ENCODE measurements at places on chromosomes 12 and 14.

DNA sequence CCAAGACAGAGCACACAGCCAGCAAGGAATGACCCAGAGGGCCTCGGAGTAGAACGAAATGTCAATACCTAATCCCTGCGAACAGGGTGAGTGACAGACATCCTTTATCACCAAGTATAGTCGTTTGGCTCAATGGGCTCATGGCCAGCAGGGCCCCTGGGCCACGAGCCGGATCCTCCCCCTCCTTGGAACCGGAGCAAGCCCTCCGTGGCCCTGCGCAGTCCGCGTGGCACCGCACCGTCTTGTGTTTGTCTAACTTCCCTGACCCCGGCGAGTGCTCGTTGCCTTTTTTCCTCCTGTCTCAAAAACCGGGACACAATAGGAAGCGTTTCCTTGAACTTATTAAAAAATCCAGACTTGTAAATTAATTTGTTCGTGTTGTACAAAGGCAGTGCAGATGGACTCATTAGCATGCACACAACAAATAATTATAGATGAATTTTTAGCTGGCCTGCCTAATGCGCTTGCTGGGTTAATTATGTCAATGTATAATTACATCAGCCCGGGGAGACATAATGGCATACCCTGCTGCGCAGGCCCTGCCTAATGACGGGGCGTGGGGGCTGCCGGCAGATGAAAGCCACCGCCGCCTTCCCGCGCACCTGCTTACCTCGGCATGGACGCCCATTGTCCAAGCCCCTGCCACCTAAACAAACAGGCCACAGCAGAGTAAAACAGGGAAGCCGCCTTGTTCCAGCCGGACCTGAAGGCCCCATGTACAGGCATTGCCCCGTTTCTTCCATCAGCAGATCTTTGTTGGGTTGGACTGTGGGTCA is 81.6 kb downstream of the PHETA1 start:
- no peak for DNase-seq

- no peak for DNase-seq
Observed at GRCh38 chr14:41859336-41859735, 252.7 kb downstream of the LRFN5 start.

GRCh38 chr14:72716476-72716875 is 177.4 kb downstream of the DPF3 start:
- no peak for DNase-seq

DNA sequence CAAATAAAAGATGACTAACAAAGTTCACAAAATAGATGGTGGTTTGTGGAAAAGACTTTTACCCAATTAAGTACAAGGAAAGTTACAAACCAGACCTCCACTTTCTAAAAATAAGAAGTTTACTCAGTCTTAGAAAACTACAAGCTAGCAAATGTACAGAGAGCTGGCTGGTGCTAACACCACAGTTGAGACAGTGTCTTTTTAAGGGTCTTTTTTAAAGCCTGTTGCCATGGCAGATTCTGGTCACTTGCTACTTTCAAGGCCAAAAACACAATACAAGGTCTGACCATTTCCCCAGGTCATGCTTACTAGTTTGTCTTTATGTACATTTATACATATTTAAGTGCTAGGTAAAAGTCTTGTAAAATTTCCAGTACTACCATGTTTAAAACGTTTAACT is 2.4 kb downstream of the BTG1 start:
- no peak for DNase-seq

GRCh38 chr12:47111854-47112253 is 32.1 kb upstream of the AMIGO2 start:
- no peak for DNase-seq

DNA sequence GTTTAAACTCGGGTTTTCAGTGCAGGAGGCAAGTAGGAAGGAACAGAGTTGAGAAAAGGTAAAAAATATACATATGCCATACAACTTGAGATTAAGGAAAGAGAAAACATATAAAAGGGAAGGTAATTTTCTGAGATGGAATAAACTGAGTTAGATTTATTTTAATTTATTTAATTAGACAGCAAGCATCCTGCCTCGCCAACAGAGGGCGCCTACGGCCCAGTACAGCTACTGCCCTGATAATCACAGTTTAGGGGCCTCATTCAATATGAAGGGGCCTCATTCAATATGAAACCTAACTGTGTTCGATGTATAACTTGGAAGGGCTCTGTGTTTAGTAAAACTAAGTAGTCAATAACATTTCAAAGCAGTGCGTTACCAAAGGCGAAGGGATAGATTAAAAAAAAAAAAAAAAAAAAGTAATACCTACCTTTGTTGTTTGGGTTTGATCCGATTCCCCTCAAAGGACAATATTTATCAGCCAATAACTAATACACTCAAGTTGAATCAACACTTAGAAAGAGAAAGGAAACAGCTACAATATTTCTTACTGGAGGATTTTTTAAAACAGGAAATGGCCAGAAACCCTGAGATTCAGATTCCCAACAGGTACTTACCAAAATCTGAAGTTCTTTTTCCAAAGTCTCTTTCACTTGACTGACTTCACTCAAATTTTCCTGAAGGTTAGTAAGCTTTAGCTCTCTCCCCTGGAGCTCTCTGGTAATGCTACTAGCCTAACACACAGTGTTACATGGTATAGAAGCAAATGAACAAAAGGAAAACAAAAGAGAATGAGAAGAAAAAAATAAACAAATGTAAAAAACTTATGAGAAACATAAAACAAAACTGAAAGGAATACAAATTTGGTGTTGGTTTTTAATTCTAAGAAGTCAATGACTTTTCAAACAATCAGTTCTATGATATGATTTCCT is 70.0 kb upstream of the VPS33A start:
- DNase-seq, result peak; percentile 19

DNA sequence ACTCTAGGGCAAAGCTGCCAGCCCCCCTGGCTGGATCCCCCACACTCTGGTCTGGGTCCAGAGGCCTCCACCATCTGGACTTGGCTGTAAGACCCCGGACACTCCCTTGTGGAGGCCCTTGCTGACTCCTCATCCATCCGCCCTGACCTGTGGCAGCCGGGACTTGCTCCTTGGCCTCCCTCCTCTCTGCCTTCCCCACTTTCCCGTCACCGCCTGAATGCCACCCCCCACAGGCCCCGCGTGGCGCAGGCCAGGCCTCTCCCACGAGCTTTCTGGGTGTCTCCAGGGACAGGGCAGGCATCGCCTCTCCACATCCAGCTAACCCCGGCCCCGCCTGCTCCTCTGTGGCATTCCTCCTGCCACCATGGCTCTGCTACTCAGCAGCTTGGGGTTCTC is 14.1 kb downstream of the JAG2 start:
- no peak for DNase-seq
